HS-27A (cell line): ENCODE measurements at places on chromosomes 2 and 18.

DNA sequence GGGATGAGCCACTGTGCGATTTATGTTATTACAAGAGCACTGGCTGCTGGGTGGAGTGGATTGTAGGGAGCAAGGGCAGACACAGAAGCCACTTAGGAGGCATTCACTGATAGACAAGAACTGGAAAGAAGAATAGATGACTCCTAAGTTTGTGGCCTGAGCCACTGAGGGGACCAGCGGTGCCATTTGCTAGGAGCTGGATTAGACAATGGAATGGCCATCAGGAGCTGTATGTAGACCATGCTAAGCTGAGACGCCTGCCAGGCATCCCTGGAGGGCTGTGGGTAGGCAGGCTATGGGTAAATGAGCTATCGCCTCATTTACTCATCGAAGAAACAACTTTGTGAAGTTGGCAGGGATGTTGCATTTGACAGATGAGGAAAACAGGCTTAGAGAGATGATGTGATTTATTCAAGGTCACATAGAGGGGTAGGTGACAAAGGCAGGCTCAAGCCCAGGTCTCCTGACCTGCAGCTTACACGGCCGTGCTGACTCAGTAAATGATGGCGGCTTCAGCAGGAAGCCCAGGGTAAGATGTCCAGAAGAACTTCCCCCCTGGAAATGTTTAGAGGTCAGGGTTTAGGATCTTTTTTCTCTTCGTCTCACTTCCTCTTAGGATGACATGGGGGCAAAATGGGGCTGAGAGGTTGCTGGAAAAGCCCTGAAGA, 2.8 kb downstream of the MFSD2B start:
- DNase-seq, result no peak

GRCh38 chr2:207501802-207502576, 27.8 kb upstream of the CREB1 start:
- DNase-seq, result no peak

GRCh38 chr2:191811807-191812602, 34.9 kb downstream of the CAVIN2 start:
- DNase-seq, result peak; percentile 29

- no peak for DNase-seq
These were observed 203.5 kb downstream of the CYP26B1 start for GRCh38 chr2:71944183-71944550.

DNA sequence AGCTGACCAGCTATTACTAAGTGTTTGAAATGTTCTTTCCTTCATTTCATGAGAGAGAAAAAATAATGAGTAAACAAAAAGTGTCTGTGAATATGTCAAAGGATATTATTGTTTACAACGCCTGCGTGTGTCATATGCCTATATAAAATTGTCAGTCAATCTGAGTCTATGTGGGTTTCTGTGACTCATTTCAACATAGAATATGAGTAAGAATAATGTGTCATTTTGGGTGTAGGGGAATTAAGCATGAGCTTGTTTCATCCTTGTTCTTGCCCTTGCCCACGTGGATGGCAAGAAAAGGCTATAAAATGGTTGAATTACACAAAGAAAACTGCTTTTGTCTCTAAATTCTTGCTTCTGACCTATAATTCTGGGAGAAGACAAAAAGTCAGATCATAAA, 466.0 kb downstream of the PTH2R start:
- DNase-seq, result no peak

DNA sequence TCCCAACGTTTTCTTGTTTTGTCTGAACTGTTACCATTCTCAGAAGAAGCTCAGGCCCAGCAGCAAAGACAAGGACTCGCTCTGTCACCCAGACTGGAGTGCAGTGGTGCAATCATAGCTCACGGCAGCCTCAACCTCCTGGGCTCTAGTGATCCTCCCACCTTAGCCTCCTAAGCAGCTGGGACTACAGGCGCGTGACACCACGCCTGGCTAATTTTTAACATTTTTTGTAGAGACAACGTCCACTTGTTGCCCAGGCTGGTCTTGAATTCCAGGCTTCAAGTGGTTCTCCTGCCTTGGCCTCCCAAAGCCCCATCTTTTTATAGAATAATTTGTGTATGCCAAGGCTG, 2.0 kb upstream of the SMYD5 start:
- no peak for DNase-seq

DNA sequence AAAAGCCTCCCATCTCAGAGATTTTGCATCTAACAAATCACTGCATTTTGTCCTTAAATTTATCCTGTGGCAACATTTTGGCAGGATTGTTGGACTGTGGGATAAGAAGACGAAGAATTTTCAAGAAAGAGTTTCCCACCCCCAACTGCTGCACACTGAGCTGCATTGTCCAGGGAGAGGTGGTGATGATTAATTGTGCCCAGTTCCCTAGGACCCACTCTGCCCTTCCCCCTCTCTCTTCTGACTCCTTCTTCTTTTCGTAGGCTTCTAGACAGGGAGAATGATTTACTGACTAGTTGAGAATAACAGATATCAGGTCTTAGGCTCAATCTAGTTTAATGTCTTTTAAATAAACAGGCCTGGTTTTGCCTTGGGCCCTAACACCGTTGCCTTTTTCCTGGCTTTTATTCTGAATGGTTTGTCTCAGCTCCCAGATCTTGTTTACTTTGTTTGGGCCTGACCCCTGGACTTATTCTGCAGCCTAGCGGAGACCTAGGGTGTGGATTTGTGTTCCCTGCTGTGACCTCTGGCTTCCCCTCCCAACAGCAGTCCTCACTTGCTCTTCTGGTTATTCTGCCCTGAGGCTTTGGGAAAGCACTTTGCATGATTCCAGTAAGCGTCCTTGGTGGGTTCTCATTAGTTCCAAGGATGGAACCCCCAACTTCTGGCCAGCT, 233.3 kb downstream of the INSIG2 start:
- no peak for DNase-seq

GRCh38 chr18:79518683-79519128, 123.0 kb downstream of the NFATC1 start:
- no peak for DNase-seq

GRCh38 chr2:97868986-97869721, 126.6 kb downstream of the TMEM131 start:
- DNase-seq, result peak; percentile 84

DNA sequence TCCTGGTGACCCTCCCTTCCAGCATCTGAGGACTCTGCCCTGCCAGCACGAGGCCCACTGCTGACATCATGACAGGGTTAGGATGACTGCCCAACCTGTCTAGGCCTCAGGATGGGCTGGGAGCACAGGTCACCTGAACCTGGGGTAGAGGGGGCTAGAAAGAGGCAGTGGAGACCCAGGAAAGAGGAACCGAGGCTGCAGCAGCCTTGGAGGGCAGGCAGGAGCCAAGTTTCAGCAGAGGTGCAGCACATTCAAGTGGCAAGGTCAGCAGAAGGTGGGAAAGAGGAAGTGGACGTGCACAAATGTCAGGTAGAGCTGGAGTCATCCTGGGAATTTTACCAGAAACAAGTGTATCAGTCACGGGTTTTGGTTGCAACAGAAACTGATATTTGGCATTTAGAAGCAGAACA, 13.6 kb upstream of the RAB10 start:
- DNase-seq, result no peak

GRCh38 chr2:119154076-119154475, 4.5 kb downstream of the C1QL2 start:
- DNase-seq, result no peak

- no peak for DNase-seq
These were observed 92.5 kb downstream of the EPB41L5 start for GRCh38 chr2:120105360-120105759.

DNA sequence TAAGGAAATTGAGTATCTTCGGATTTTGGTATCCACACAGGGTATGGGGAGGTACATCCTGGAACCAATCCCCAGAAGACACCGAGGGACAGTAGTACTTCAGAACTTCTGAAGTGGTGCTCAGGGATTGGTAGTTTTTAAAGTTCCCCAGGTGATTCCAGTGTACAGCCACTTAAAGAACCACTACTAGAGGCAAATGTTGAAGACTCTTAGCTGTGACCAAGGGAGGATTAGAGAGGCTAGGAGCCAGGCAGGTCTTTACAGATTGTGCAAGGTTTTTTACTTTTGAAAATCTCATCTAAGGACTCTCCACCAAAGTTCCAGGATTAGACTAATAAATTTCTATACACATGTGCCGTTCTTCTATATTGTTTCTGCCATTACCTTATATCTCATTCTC, 52.9 kb upstream of the GLS start:
- DNase-seq, result no peak

- peak; percentile 26 for DNase-seq
These were observed 325.4 kb upstream of the FIGN start for GRCh38 chr2:164061129-164061746.

DNA sequence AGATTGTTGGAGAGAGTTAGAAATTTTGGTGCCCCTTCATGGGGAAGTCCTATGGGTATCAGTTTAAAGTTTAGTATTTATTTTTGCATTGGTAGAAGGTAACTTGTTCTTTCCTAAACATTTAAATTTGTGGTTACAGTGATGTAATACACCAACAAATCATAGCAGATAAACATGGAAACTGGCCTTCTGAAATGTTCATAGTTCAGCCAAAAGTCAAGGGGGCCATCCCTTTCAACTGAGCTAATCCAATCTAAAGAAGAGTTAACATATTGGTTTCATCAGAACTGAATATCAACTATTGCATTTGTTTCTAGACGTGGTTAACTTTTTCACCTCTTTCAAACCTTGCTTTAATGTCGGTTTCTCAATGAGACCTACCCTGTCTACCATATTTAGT, 46.3 kb downstream of the PPP1R1C start:
- DNase-seq, result no peak

GRCh38 chr2:222485367-222486211, 61.2 kb downstream of the SGPP2 start:
- DNase-seq, result no peak

DNA sequence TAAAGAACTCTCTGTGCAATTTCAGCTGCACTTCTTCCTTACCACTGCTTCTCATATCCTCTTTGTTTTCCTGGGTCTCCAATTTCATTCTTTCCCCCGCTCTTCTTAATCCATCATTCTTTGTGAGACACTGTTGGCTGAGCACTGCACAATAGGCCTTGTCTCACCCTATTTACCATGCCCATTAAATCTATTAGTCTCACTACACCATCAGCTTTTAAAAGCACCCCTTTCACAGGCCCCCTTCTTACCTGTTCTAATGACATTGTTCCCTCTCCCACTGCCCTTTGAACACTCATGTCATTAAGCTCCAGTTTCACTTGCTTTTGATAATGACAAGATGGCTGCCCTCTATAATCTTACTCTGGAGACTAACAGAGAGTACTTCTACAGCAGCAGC, 404.1 kb upstream of the ACVR2A start:
- no peak for DNase-seq

GRCh38 chr18:3266062-3266608, 4.2 kb downstream of the MYL12B start:
- no peak for DNase-seq

DNA sequence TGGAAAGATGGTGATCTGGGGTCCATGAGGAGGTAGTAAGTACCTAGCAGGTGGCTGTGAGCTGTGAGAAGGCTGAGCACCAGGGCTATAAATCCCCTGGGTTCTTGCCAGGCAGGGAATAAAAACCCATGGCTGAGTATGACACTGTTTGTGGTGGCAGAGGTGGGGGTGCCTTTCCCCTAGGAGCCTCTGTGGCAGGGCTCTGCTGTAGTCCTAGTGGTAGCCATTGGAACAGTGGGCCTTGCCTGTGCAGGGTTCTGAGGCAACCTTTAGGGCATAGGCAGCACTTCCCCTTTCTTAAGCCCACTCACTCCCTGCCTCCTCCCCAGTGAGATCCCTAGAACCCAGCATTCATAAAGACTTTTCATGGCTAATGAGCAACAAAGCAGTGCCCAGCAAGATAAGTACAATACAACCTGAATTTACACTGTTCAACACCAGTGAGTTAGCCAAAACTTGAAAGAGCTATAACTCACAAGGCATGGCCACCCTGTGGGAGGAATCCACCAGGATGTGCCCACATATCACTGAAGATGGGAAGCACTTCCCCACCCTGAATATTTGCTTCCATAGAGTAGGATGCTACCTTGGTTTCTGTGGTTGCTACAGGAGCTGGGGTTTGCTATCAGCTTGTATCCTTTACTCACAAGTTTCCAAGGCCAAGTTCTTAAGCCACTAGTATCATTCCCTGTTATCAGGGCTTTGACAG, 100.9 kb upstream of the NEUROD1 start:
- no peak for DNase-seq

GRCh38 chr2:72994991-72995380, 76.5 kb downstream of the SFXN5 start:
- DNase-seq, result no peak

DNA sequence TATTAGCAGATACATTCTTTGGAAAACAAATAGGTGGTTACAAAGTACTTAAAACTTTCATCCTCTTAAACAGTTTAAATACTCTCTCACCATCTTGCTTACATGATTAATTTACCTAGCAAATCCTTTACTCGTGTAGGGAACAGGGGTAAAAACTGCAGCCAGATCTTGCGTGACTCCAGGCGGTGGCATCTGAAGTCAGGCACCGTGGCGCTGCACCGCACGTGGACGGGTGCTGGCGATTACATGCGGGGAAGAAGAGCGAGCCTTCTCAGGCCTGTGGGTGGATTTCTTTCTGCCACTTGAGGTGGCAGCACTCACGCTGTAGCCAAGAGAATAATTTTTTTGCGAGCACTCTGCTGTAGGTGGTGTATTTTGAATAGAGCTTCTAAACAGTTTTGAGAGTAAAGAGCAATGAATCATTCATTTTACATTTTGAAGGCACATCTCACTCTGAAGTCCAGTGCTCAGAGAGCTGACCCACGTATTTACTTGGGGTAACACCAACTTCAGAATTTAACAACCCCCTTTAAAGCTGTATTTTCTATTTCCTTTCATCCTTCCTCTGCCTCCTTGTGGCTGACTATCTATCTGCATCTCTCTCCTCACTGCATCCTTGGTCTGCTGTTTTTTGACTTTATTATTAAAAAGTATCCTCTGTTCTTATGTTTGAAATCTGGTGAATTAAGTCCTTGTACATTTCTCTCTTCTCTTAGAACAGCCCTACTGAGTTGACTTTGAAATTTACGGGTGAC, 68.9 kb downstream of the EPAS1 start:
- no peak for DNase-seq

DNA sequence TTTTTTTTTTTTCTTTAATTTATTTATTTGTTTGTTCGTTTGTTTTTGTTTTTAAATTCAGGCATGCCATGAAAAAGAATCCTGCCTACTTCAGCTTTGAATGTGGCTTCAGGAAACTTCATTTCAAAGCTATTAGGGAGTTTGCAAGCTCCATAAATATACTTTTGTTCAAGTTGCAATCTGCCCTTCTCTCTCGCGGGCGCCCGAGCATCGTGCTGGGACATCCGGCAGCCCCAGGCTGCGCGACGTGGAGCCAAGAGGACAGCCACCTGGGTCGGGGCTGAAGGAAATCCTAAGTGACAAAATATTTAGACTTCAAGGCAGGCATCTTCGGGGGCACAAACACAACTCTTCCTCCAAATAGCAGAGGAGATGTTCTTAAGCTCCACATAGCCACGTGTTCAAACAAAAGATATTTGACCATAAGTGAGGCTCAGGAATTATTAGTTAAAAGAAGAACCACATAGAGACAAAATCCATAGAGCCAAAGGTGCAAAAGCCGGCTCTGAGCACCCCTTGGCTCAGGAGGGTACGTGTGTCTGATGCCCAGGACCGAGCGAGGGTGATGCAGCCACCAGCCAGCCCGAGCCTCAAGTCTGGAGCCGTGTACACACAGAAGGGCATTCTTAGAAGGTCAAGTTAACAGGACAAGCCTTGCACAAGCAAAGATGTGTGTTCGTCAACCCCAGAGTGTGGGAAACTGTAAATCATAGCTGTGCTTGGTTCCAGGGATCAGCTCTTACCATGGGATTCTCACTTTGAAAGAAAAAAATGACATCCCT, 256.5 kb upstream of the SALL3 start:
- DNase-seq, result no peak
